ENCODE measurements at places on chromosomes 5 and 9.

DNA sequence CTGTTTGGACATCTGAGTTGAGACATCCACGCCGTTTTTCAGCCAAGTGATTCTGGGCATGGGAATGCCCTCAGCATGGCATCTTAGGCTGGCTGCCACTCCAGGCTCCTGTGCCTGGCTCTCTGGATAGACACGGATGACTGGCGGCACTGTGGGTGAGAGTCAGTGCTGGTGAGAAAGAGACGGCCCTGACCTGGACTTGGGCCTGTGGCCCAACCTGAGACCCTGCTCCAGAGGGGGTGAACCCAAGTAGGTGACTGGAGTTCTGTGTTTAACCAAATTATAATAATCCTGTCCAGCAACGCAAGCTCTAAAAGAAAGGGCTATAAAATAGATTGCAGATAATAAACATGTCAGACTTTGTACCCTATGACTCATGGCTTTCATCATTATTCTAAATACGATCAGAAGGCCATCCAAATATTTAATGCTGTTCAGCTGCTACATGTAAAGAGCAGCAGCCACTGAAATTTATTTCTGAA, 173.9 kb downstream of the HSPA4 start:
- DNase-seq: no peak

DNA sequence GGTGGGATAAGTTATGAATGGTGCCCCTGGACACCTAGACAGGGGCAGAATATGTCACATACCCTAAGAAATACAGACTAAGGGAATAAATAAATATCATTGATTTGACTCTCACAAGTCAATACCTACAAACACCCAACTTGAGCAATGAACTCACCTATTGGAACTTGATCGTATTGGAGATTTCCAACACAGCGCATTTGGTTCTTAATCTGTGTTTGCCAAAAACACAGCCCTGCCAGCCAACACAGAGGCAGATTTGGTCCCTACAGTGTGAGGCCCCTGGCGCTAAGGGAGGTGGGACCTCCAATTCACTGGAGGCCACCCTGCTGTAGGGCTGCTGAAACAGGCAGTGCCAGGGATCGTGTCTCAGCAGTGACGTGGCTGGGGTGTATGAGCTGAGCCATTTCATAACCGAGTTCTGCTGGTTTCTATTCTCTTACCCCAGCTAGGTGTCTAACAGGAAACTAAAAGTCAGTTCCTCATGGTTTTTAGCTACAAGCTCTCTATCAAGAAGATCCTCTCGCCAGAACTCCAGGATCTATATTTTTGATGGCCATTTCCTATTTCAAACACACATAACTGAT, 84.5 kb downstream of the SLC1A1 start:
- DNase-seq: no peak

DNA sequence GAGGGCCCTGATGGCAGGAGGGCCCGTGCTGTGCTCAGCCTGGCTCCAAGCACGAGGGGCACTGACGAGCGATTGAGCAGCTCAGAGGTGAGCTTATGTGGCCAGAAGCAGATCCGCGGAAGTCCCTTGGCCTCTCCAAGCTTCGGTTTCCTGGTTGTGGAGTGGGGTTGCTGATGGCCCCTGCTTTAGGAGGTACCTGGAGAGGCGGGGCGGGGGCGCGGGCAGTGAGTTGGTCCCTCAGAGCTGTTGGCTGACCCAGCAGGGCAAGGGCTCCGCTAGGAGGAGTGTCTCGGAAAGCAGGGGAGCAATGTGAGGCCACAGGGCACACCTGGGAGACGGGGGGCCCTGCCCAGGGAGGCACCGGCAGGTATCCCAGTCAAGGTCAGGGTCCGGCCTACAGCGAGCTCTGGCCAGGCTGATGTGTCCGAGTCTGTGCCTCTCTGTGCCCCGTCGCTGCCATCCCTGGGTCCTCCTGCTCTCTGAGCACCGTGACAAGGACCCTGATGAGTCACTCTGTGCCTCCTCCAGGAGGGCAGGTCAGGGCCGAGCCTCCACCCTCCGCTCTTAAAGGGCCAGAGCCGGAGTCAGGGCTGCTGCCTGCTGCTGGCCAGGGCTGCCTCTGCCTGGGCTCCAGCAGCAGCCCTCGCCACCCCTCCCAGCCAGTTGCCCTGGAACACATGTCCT, 14.8 kb downstream of the NCS1 start:
- DNase-seq: no peak

DNA sequence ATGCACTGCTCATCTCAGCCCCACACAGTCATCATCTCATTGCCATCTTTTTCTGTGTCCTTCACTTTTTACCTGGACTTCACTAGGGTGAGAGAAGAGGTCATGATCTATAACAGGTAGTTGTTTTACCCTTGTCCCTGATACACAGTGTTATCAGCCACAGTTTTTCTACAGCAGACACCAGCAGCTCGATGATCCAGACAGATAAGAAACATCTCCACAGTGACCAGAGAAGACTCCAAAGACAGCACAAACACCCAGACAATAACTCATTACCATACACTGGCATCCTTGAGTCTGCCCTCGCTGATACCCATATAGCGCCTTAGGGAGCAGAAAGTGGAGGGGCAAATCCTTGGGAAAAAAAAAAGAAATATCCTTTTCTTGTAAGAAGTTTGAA, 194.1 kb downstream of the DTWD2 start:
- DNase-seq: no peak

GRCh38 chr5:123170816-123171215, 81.8 kb downstream of the PRDM6 start:
- DNase-seq: no peak

GRCh38 chr9:7209016-7209715, 451.4 kb downstream of the KDM4C start:
- no peak for DNase-seq

- DNase-seq: no peak
Observed at GRCh38 chr5:109141222-109142200, 268.3 kb downstream of the PJA2 start.

- no peak for DNase-seq
Observed at GRCh38 chr5:147859962-147860640, 18.4 kb upstream of the SCGB3A2 start.

DNA sequence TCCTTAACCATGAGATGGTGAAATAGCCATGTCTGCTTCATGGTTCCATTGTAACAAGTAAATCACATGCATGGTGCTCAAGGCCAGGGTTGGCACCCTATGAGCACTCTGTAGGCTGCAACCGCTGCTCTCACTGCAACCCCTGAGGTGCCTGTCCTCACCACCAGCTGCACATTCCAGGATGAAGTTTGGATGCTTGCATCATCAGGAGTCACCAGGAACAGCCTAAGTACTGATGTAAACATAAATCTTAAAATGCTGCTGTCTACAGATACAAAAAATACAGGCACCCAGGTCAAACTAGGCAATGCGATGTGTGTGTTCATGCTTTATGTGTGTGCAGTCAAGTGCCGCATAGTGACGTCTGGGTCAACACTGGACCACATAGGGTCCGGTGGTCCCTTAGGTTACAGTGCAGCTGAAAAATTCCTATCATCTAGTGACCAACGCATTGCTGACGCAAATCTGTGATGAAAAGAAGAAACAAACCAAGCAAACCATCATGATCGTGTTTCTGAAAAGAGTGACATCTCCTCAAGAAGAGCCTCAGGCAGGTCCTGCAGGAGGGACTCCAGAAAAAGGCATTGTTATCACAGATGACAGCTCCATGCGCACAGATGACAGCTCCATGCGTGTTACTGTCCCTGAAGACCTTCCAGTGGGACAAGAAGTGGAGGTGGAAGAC, 234.8 kb downstream of the AUH start:
- no peak for DNase-seq

DNA sequence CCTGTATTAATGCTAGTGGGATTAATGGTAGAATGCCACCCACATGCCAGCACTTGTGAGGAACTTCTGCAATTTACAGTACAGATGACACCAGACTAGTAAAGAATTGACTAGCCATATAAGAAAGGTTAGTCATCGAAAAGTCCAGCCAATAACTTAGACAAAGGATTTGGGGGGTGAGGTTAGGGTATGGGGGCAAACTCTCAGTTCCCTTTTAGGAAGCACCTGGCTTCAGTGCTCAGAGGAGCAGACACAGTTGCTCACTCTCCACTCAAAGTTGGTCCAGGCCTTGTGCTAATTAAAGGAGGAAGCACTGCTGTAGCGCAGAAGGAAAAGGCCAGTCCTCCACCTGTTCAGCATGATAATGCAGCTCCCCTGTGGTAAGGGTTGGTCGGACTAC, 25.2 kb downstream of the TGFBR1 start:
- no peak for DNase-seq

DNA sequence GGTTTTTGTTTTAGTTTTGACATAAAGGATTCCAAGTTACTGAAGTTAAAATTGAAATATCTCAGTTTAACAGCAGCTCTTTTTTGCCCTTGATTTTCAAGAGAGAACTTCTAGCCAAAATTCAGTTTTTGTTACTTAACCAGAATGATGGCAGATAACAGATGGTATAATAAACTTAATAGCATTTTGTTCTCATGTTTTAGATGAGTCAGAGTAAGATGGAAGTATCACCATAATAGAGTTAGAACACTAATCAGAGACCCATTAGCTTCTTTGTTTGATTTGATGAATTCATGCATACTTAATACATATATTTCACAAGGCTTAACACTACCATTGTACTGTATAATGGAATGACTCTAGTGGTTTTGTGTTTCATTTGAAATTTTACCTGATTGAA, 11.9 kb downstream of the ZCCHC9 start:
- no peak for DNase-seq

GRCh38 chr5:176810081-176810597, at the start of gene UNC5A:
TSS of gene UNC5A (plus strand) at chr5:176810559. CDS start at chr5:176810751, 192 bp downstream.
- no peak for DNase-seq

- DNase-seq: no peak
Observed at GRCh38 chr9:134592819-134593200, 48.8 kb upstream of the COL5A1 start.

DNA sequence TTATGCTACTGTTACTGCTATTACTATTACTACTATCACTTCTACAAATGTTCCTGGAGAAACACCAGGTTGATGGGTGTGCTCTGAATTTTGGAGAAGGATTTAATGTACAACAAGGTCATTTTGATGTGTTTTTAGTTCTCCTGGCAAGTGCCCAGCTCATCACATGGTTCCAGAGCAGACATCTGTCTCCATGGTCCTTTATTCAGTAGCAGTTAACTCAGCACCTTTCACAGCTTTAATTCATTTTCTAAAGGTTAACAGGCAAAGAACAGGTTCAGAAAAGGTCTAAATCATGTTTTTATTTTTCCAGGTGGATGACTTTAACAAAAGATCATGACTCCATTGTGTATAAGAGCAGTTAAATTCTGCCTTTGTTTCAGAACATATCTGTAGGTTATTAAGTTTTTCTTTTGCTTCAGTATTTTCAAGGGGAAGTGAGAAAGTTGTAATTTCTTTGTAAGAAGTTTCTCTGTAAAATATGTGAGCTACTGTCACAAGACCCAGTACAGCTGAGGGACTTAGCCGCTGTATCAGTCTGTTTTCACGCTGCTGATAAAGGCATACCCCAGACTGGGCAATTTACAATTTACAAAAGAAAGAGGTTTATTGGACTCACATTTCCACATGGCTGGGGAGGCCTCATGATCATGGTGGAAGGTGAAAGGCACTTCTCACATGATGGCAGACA, 41.9 kb downstream of the MTRR start:
- DNase-seq: no peak

DNA sequence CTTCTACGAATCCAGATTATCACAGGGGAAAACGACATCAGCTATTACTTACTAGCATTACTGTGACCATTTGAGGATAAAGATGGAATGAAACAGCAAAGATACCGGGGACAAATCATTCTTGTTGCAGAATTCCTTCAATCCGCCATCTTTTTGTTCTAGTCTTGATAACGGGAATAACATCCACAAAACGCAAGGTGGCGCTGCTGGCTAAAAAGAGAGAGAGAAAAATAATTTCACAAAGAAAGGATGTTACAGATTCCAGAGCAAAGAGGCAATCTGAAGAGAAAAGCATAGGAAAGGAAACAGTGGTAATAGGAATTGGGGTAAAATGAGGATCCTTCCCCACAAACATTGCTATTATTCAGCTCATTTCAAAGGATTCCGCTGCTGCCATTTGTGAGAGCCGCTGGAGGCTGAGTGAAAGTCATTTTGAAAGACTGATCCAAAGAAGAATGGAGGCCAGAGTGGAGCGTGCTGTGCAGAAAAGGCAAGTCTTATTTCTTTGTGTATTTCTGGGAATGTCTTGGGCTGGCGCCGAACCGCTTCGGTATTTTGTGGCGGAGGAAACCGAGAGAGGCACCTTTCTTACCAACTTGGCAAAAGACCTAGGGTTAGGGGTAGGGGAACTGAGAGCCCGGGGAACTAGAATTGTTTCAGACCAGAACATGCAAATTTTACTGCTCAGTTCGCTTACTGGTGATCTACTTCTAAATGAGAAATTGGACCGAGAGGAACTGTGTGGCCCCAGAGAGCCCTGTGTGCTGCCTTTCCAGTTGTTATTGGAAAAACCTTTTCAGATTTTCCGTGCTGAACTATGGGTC, at the start of gene PCDHB7:
Gene PCDHB7, plus strand, starts transcription at position 264 of the 824 bp plus-strand sequence. Its CDS starts 192 bp downstream, at position 456.
- DNase-seq: no peak

DNA sequence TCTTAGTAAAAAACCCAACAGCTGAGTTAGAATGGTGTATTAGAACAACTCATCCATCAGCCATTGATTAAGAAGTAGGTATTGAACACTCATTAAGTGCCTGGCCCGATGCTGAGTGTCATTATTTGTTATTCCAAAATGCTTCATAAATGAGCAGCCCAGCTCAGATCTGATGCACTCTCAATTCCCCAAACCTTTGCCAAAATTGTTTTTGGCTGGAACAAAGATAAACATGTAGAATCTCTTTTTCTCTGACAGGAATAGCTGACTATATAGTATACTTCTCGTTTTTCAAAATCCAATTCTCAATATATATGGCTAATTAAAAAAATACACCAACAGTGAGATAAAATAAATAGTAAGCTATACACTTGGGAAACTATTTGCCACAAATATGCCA, 20.0 kb upstream of the ANKRD55 start:
- DNase-seq: no peak

- no peak for DNase-seq
Observed at GRCh38 chr5:131266370-131267060, 2.7 kb downstream of the CDC42SE2 start.

DNA sequence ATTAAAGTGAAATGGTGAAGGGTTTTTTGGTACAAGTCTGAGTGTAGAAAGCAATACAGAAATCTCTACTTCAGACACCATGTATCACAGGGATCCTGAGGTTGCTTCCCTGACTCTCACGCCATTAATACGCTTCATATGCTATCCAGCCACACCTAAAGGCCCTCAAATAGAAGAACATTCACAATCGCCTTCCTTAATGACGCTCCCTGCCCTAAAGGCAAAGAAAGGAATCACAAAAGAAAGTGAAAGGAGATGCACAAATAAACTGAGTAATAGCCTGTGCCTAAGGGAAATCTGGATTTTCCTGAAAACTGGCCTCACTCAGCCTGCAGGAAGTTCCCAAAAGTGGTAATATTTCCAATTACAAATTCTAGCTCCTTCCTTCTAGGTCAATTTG, 1002.7 kb upstream of the DMAC1 start:
- DNase-seq: no peak

Data from NCI-H1048 (cell line).